ENCODE measurements at places on chromosomes 3 and 15.

DNA sequence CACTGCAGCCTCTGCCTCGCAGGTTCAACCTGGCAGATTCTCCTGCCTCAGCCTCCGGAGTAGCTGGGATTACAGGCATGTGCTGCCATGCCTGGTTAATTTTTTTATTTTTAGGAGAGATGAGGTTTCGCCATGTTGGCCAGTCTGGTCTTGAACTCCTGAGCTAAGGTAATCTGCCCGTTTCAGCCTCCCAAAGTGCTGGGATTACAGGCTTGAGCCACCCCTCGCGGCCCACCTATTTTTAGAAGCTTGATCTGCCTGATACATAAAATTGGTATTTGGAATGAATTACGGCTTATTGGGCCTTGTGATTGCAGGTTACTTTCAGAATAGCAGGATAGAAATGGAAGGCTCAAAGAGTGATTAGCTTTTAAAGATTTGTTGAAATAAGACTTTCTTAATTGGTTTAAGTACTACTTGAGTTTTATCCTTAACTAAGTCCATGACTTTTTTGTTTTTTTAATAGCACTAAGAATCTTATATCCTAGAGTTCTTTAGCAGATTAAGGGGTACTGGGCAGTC lies 25.0 kb downstream of the GMPS start:
- no peak for DNase-seq

- DNase-seq: no peak
Measured at GRCh38 chr15:49904296-49904695, 214.7 kb downstream of the ATP8B4 start.

- DNase-seq: no peak
Measured at GRCh38 chr3:132972333-132972732, 65.9 kb upstream of the TMEM108 start.

- DNase-seq: no peak
Measured at GRCh38 chr3:190432216-190432615, 17.5 kb downstream of the TMEM207 start.

DNA sequence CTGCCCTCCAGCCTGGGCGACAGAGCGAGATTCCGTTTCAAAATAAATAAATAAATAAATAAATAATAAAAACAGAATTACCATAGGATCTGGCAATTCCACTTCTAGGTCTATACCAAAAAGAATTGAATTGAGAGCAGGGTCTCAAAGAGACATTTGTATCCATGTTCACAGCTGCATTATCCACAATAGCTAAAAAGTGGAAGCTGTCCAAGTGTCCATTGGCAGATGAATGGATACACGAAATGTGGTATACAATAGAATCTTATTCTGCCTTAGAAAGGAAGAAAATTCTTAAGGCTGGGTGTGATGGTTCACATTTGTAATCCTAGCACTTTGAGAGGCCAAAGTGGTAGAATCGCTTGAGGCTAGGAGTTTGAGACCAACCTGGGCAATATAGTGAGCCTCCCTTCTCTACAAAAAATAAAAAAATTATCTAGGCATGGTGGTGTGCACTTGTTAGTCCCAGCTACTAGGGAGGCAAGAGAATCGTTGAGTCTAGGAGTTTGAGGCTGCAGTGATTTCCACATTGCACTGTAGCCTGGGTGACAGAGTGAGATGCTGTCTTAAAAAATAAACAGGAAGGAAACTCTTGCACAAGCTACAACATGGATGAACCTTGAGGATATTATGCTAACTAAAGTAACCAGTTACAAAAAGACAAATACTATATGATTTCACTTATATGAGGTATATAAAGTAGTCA lies 24.2 kb downstream of the PFKFB4 start:
- DNase-seq: no peak

GRCh38 chr3:23948761-23949160 lies 3.7 kb downstream of the NR1D2 start:
- no peak for DNase-seq

- peak; percentile 88 for DNase-seq
Measured at GRCh38 chr3:138068579-138069174, 46.7 kb downstream of the DZIP1L start.

DNA sequence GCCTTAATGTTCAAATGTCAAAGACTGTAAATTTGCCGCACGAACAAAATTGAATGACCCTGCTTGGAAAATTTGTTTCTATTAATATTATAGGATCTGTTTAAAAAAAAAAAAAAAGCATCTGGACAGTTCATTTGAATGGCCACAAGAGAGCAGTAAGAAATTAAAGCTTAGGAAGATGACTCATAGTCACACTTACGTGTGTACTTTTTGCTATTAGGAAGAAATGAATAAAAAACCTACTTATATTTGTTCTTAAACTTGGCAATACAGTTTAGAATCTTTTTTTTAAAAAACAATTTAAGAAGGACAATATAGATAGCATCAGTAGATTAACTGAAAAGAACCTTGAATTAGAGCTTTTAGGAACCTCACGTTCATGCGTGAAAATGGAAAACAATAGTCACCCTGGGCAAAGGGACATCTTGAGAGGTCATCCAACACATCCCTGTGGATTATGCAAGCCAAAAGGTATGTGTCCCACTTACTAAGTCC lies 621.8 kb downstream of the MECOM start:
- no peak for DNase-seq

GRCh38 chr3:143972155-143972504 lies 507 bp downstream of the DIPK2A start:
- no peak for DNase-seq

DNA sequence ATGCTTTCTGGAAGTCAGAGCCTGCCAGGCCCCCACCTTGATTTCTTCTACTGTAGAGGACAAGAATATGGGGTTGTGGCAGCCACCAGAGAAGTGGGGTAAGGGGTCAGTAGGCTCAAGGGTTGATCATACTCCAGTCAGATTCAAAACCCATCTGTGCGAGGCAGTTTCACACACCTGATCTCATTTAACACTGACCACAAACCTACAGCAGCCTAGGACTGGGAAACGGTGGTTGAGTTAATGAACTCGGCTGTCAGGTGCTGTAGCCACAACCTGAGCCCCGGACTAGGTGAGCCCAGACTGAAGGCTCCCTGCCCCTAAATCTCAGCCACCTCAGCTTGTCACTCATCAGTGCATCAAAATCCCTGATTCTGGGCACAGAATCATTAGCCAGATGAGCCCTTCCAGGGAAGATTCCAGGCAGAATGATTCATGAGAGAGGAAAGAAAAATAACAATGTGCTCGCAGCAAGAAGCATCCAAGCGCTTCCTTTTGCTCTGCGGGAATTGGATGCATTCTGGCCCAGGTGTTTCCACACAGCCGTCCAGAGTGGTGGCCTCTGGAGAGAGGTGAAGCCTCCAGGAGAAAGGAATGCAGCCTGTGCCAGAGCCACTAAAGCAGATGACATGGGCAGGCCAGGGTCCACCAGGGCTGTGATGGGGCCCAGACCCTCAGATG lies 102.1 kb downstream of the SRGAP3 start:
- no peak for DNase-seq

DNA sequence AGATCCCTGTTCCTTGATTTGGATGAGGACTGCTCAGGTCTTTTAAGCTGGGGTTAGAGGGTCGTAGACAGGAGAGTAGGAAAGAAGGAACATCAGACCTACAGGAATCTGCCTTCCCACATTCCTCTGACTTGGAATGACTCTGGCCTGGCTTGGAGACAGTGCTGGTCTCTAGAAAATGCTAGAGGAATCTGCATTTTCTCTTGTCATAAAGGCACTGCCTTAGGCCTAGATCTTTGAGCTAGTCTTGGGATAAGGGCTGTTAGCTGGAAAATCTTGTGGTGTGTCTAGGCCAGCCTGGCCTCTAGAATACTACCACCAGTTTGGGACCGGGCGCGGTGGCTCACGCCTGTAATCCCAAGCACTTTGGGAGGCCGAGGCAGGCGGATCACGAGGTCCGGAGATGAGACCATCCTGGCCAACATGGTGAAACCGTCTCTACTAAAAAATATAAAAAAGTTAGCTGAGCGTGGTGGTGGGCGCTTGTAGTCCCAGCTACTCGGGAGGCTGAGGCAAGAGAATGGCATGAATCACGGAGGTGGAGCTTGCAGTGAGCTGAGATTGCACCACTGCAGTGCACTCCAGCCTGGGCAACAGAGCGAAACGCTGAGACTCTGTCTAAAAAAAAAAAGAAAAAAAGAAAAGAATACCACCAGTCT lies 17.3 kb upstream of the BSN start:
- DNase-seq: no peak

- DNase-seq: no peak
Measured at GRCh38 chr15:91214675-91215590, 114.9 kb downstream of the SV2B start.

DNA sequence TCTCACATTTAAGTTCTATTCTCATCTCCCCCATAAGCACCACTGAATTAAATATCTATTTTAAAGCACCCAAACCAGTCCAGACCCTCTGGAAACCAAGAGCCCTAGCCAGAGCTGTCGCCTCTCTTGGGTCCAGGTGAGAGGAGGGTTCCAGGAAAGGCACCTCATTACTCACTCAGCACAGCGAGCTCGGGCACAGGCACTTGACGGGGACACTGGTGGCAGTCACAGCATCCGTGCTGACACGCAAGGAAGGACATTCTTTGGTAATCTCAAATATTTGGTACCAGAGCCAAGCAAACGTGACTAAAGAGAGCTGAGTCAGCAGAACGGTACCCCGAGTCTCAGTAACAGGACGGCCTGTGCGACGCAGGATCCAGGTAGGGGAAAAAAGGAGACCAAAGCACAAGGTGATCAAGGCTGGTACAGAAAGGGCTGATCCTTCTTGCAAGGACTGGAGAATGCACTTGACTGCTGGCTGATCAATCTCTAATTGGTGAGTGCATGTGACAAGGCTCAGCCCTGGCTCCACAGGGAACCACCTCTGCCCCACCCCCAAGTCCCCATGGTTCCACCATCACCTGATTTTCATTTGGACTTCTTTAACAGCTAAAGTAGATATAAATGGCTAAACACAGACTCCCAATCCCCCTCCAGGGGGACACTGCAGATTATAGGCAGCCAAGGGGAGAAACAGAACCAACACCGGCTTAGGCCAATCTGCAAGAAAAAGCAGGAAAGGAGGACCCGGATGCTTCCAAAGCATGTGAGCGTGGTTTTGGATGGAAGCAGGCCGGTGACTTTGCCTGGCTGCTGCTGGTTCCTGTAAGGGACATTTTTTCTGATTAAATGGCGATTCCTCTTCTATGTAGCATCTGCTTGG lies 61.4 kb downstream of the CHCHD6 start:
- no peak for DNase-seq

- DNase-seq: peak; percentile 91
Measured at GRCh38 chr3:186821429-186822387, 15.4 kb upstream of the RFC4 start.

GRCh38 chr3:64530434-64531049 lies 157.3 kb downstream of the ADAMTS9 start:
- DNase-seq: peak; percentile 80

DNA sequence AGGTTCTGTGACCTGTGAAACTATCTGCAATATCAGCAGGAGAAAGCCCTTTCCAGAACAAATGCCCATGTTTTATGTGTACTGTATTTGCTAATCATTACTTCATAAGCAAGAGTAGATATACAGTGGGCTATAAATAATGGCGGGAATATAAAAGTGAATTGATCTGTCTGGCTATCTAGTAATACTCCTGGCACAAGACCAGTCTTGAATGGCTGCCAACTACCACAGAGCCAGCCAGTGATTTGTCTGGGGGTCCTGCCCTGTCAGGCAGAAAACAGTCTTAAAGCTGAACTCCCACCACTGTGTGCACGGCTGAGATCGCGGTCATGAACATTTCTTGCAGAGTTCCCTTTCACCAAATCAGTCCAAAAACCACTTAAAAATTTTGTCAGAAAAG lies 176.3 kb downstream of the MEIS2 start:
- no peak for DNase-seq

GRCh38 chr3:149771652-149772271 lies 19.5 kb upstream of the COMMD2 start:
- DNase-seq: peak; percentile 77

GRCh38 chr3:104018541-104018940 lies 1348.2 kb upstream of the ALCAM start:
- DNase-seq: no peak

DNA sequence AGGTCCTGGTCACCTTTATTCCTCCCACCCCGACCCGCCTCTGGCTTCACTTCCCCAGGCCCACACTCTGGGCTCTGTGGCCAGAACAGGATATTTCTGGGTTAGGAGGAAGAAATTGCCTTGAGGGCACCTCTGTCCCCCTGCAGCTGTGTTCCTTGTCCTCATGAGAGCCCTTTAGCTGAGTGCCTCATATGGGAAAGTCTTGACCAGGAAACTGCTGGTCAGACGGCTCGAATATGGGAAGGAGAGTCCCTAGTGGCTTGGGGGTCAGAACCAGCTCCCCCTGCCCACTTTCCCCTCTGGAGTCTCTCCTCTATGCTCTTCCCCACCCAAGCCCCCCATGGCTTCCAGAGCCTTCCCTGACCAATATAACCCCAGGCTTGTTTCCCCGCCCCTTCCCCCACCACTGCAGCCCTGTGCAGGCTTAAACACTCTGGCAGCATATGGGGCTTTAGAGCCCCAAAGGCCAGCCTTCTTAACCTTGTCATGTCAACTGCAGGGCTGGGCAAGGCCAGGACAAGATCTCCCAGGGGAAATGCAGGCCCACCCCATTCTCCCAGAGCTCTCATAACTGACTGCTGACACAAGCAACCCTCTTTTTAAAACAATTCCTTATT lies 36.4 kb downstream of the SEC22C start:
- no peak for DNase-seq

DNA sequence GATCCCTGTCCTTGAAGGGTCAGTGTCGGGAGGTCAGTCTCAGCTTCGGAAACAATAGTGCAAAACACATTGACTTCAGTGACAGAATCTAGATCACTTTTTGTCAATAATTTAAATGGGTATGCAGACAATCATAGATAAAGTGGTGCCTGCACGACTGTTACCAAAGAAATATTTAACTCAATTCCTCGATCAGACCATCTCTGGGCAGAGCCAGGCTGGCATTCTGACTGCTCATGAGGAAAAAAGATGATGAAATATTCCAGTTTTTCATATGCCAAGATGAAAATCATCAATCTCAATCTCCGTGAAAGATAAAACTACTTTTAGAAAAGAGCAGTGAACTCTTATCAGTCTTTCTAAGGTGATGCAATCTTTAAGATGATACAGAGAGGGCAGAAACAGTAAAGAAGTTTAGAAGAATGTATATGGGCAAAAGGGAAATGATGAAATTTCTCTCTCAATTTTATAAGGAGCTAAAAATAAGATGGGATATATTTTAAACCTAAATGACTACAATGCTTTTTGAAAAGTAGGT lies 169.9 kb downstream of the WDR72 start:
- DNase-seq: no peak

- peak; percentile 76 for DNase-seq
Measured at GRCh38 chr15:64574301-64575017, 114.1 kb downstream of the ZNF609 start.

- peak; percentile 68 for DNase-seq
Measured at GRCh38 chr3:71443332-71443731, 140.2 kb downstream of the FOXP1 start.

DNA sequence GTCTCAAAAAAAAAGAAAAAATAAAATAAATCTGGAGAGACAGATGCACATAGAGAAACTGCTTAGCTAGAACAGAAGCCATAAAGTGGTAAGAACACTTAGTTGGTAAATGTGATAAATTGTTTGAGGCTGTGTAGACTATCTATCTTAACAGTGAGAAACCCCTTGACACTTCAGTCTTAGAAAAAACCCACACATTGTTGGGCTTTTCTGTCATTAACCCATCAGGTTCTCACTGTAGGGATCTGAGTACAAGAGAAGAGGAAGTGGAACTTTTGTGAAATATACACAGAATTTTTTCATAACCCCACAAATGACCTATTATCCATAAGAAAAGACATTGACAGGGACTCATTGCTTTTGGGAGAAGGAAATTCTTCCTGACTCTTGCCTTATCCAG lies 24.4 kb downstream of the TP63 start:
- DNase-seq: no peak
